ENCODE measurements at places on chromosomes 7 and 10. TPM values are rescaled to one million over a fixed set of nuclear protein-coding genes. Genes with fewer than 3 reads are reported as not detected.

The ANKRD7 gene
- total RNA-seq, result 0.39 TPM

The CHRM2 gene
- not detected for total RNA-seq

The GLCCI1 gene
- 3.1 TPM for total RNA-seq

The LRRC27 gene
- total RNA-seq, result 9.6 TPM

The PRF1 gene
- not detected for total RNA-seq

The FAM107B gene
- total RNA-seq, result 6.6 TPM

The CNOT4 gene
- 10.7 TPM for total RNA-seq

The AMPH gene
- 4.3 TPM for total RNA-seq

The COL17A1 gene
- total RNA-seq, result 0.20 TPM

The SBDS gene
- total RNA-seq, result 54.2 TPM

The FZD1 gene
- 16.5 TPM for total RNA-seq

The LLCFC1 gene
- total RNA-seq, result not detected

The FAM131B gene
- total RNA-seq, result 1.6 TPM
